ENCODE measurements at places on chromosomes 7 and 10. TPM values are rescaled to one million over a fixed set of nuclear protein-coding genes. Genes with fewer than 3 reads are reported as not detected.
A peak's percentile ranks its signal among the peaks of the same experiment; 100 is the strongest.

The SPAG6 gene
- 1.2 TPM for total RNA-seq

- DNase-seq, result no peak
Observed at GRCh38 chr7:157033483-157034473, 23.3 kb upstream of the MNX1 start.

The PRPS1L1 gene
- not detected for total RNA-seq

- no peak for DNase-seq
Observed at GRCh38 chr7:38310591-38311101, 37.2 kb upstream of the TARP start.

The TBX20 gene
- total RNA-seq, result 0.38 TPM

DNA sequence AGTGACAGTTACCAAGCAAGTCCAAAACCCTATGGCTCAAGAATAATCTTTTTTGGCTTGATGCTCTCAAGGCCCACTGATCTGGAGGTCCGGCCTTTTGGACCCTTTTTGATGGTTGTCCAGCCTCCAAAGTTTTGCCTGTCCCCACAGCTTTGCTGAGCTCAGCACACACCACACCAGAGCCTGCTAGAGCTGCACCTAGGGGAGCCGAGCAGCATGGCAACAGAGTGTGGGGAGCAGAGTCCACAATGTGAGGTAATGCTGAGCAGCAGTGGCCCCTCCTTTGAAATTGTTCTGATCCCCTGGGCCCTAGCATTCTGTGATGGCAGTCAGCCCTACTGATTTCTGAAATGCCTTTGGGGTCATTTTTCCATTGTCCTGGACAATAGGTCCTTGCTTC lies 9.3 kb downstream of the GIMAP7 start:
- DNase-seq, result no peak

DNA sequence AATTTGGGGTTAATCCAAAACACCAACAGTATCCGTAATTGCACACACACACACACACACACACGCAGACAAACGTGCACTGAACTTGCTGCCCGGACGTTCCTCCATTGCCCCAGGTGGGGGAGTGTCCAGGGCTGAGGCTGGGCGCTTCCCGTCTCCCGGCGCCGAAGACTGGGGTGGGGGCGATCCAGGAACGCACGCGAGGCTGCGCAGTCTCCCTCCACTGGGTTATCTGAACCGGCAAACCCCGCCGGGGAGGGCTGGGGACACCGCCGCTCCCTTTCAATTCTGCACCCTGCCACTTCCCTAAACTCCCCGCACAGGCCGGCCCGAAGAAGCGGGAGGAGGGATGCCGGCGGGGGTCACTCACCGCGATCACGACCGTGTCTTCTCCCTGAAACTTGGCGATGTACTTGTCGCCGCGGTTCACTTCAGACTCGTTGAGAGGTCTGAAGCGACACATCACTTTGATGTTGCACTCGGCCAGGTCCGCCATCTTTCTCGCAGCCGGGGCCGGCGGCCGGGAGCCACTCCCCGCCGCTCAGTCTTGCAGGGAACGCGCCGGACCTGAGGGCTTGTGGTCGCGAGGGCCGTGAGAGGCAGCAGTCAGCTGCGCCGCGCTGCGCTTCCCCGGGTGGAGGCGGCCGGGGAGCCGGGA lies 618 bp downstream of the KIF5B start:
- DNase-seq, result peak; percentile 70

DNA sequence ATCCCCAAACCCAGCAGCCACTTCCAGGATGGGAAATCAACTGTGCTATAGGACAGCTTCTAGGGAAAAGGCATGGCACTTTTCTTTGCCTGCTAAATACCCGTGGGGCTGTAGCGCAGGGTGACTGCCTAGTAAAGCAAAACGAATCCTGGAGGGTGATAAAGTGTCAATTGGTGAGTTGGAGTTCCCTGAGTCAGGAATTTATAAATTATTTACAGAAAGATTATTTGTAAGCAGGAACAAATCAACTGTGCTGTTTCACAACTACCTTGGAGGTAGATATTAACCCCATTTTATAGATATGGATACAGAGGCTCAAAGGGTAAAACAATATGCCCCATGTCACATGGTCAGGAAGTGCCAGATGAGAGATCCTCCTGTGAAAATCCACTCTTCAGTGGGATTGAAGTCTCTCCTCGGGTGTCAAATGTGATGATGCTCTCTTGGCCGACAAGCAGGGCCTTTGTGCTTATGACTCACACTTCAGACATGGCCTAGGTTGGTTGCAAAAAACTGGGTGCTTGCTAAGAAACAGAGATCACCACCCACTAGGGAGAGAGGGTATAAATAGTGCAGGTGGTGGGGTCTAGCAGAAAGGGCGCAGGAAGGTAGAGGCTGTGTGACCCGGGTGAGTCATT lies 383.2 kb upstream of the ZMIZ1 start:
- no peak for DNase-seq

GRCh38 chr10:29041616-29042015 lies 247.3 kb upstream of the LYZL1 start:
- DNase-seq, result no peak

GRCh38 chr7:152894295-152895170 lies 135.0 kb downstream of the ACTR3B start:
- peak; percentile 18 for DNase-seq

GRCh38 chr10:49488056-49488717 lies 50.7 kb downstream of the ERCC6 start:
- no peak for DNase-seq

DNA sequence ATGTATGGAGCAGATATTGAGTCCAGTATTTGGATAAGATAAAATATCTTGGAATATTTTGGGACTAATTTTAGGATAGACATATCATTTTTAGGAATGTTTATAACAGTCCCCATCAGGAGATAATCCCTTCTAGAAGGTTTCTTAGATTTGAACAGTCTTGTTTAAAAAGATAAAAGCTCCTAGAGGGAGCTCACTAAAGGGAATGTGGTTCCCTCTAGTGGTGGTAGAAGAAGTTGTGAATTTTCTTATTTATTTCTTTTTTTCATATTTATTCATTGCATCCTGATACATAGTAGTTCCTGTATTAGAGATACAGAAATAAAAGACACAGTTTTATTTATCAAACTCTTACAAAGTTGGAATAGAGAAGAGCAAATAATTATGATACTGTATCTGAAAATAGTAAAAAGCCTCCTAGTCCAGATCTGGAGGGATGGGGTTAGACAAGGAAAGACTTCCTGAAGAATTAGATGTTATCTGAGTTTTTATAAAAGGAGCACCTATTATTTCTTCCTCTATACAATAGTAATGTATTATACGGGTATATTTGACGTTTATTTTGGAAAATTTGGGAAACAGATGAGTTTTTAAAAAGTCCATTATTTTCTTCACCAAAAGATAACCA lies 24.5 kb upstream of the KLF14 start:
- DNase-seq, result no peak

GRCh38 chr10:46542567-46543465 lies 13.6 kb downstream of the GPRIN2 start:
- DNase-seq, result no peak

DNA sequence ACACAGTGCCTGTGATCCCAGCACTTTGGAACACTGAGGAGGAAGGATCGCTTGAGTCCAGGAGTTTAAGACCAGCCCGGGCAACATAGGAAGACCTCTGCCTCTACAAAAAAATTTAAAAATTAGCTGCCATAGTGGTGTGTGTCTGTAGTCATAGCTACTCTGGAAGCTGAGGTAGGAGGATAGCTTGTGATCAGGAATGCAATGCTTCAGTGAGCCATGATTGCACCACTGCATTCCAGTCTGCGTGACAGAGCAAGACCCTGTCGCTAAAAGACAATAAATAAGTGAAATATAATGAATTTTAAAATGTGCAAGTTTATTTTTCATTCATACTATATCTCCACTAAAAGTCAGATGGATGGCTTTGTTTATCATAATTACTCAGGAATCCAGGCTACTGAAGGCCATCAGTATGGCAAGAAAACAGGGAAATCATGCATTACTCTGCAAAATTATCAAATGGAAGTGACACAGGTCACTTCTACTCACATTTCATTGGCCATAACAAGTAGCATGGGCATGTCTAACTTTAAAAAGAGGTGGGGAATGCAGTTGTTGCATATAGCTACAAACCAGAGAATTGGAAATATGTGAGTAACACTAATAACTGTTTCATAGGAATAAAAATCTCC lies 32.9 kb upstream of the FAM3C start:
- no peak for DNase-seq

DNA sequence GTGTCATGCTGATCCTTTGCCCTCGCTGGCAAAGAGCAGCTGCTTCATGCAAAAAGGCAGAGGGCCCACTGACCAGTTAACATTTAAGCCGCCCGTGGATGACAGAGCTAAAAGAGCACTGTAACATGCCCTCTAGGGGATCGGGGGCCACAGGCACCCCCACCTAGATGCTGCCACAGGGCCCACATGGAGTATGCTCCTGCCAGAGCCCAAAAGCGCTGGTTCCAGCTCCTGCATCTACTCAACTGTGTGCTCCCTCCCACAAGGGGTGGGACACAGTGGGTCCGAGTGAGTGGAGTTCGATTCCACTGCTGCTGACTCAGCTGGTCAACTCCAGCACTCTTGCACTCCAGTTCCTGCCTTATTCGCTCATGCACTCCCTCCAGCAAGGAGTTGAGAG lies 199.8 kb upstream of the CNTNAP2 start:
- no peak for DNase-seq

DNA sequence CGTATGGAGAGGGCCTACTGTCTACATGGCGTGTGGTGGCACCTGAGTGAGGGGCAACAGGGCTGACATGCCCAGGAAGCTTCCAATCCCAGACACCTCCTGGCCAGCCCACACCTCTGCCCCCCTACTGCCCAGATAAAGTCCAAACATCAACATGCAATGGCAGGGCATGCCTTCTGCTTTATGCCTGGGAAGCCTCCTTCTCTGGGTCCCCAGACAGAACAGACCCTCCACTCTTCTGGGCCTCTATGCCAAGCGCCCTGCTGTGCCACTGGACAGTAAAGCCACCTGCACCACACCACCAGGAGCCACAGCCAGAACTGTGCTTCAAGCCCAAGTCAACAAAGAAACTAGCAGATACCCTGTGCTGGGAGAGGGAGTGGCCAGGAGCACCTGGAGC lies 12.5 kb downstream of the TMEM72 start:
- DNase-seq, result no peak

DNA sequence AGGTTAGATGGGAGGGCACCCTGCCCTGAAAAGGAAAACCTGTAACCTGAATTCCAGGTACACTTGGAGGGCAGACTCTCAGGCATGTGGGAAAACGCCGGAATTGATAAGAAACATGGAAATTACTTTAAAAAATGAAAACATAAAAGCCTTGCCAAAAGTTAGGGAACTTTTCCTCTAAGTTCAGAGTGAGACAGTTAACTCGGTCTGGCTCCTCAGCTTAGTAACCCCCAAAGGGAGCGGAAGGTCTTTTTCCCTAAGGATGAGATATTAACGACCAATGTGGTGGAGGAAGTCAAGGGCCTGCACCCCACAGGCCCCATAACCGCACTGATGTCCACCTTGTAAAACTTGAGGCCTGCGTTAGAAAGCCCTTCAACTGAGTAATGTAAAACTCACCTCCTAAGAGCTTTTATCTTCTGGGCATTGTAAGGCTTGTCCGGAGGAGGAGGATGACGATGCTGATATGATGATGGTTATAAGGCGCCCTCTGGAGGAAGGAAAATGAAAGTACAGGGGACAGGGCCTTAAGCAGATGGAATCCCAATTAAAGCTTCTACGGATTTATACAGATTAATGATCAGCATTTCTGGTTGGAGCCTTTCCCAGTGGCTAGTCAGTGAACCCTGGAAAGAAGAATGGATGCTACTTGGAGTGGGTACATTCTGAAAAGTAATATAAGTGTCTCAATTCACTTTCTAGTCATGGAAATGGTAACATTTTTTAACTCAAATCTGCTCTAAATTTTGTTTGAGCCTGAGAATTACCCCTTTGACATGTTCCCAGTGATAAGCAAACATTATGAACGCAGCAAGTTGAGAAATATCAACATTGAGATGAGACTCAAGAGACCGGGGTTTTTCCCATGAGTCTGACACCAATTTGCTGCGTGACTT lies 694 bp downstream of the COL1A2 start:
- DNase-seq, result peak; percentile 23

The RHBDD2 gene
- 47.7 TPM for total RNA-seq

All from activated CD4-positive, alpha-beta memory T cell treated with anti-CD3 and anti-CD28 coated beads, Interleukin-2, amount 10 ng/mL, durations not matched to agents 7 days and 5 days (primary cell).